A549 treated with AZD2906 at 1 μM for 4 hours (cell line): ENCODE measurements at places on chromosomes 16 and 17. TPM values are rescaled to one million over a fixed set of nuclear protein-coding genes. Genes with fewer than 3 reads are reported as not detected.

The NHLRC4 gene
- total RNA-seq = 0.18 to 0.30 TPM (median 0.23 TPM) in 5 replicates

The HSPB9 gene
- not detected in 5 replicates for total RNA-seq

The PPM1E gene
- 0.02 to 0.06 TPM (median 0.05 TPM) in 5 replicates for total RNA-seq

The OSGIN1 gene
- 14.9 to 30.1 TPM (median 16.3 TPM) in 5 replicates for total RNA-seq

The PYY gene
- total RNA-seq = 0.08 TPM in 1 of 5 replicates, not detected in the others

The CCL7 gene
- 0.11 to 0.25 TPM (median 0.22 TPM) in 5 replicates for total RNA-seq

The PPY gene
- total RNA-seq = 0.34 to 0.43 TPM in 2 of 5 replicates, not detected in the others

The KCTD19 gene
- total RNA-seq = 0.09 to 0.34 TPM (median 0.19 TPM) in 5 replicates

The SLX1A gene
- total RNA-seq = 13.0 to 20.0 TPM (median 16.4 TPM) in 5 replicates

The HEATR9 gene
- total RNA-seq = not detected in 5 replicates

The FUS gene
- 494 to 572 TPM (median 537 TPM) in 5 replicates for total RNA-seq

The SLC6A4 gene
- total RNA-seq = 0.07 to 0.08 TPM (median 0.07 TPM) in 3 of 5 replicates, not detected in the others

The P2RX1 gene
- total RNA-seq = 0.08 TPM in 1 of 5 replicates, not detected in the others

The BICDL2 gene
- total RNA-seq = not detected in 5 replicates

The P3H4 gene
- total RNA-seq = 27.4 to 35.1 TPM (median 32.8 TPM) in 5 replicates

The ENO3 gene
- total RNA-seq = 37.7 to 50.5 TPM (median 43.7 TPM) in 5 replicates

The C1QTNF8 gene
- 0.05 to 0.08 TPM in 2 of 5 replicates, not detected in the others for total RNA-seq

The CD79B gene
- 0.07 to 0.08 TPM in 2 of 5 replicates, not detected in the others for total RNA-seq

The METTL22 gene
- total RNA-seq = 21.2 to 24.7 TPM (median 23.3 TPM) in 5 replicates

The DHX58 gene
- 0.37 to 0.79 TPM (median 0.39 TPM) in 5 replicates for total RNA-seq

The TNFRSF17 gene
- not detected in 5 replicates for total RNA-seq

The HCRT gene
- 0.20 TPM in 1 of 5 replicates, not detected in the others for total RNA-seq

The WNT9B gene
- 0.02 to 0.05 TPM in 2 of 5 replicates, not detected in the others for total RNA-seq

The CPHXL2 gene
- total RNA-seq = not detected in 5 replicates

The IRX5 gene
- total RNA-seq = 1.3 to 2.1 TPM (median 1.9 TPM) in 5 replicates

The CCL1 gene
- not detected in 5 replicates for total RNA-seq

The KRT25 gene
- total RNA-seq = not detected in 5 replicates

The TNP2 gene
- not detected in 5 replicates for total RNA-seq

The CHST5 gene
- not detected in 5 replicates for total RNA-seq

The CCDC57 gene
- 15.5 to 29.5 TPM (median 28.3 TPM) in 5 replicates for total RNA-seq

The TAOK2 gene
- total RNA-seq = 25.2 to 31.2 TPM (median 30.1 TPM) in 5 replicates
